ENCODE measurements at places on chromosomes 2 and 18.

DNA sequence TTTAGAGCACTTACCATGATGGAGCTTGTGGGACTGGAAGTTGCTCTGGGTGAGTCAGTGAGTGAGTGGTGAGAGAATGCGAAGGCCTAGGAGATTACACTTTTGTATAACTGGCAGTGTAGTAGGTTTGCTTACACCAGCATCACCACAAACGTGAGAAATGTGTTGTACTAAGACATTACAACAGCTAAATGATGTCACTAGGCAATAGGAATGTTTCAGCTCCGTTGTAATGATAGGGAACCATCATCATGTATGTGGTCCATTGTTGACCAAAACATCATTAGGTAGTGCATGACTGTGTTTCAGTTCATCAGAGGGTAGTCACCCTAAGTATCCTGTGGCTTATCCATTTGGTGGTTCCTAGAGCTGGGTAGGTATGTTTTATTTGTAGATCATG lies 11.9 kb downstream of the ZNF407 start:
- no peak for DNase-seq

DNA sequence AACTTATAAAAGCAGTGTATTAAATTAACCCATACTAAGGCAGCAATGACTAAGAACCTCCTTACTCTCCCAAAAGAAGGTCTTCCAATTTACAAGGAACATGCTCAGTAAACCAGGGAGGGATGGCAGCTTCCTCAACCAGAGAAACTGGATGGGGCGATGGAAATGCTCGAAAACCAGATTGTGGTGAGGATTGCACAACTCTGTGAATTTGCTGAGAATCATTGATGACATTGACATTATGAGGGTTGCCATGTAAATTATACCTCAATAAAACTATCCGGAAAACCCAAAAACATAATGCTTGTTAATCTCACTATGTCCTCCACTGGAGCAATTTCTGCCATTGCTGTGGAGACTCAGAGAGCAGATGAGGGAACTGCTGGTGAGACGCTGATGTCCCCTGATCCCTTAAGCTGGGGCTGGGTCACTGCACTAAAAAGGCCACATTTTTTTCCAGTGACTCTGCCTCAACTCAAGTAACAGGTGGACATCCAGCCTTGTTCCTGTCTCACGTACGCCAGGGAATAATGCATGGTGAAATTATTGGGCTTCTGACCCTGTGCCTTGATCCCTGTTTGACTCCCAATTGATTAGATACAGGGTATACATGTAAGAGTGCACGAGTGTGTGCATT lies 288.3 kb downstream of the CYP26B1 start:
- DNase-seq: no peak

DNA sequence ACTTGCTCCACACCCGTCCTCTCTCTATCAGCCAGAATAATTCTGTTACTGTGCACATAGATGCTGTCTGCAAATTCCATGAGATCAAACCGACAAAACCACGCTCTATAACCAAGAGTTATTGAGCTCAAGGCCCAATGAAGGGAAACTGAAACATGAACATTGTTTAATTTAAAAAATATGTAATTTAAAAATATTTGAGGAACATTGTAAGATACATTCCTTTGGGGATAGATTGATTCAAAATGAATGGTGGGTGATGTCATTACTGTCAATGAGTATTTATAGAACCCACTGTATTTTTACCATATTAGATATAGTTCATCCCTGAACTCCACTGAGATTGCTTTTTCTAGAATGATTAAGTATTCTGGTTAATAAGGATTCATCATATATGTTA lies 50.4 kb downstream of the NCKAP5 start:
- DNase-seq: no peak

DNA sequence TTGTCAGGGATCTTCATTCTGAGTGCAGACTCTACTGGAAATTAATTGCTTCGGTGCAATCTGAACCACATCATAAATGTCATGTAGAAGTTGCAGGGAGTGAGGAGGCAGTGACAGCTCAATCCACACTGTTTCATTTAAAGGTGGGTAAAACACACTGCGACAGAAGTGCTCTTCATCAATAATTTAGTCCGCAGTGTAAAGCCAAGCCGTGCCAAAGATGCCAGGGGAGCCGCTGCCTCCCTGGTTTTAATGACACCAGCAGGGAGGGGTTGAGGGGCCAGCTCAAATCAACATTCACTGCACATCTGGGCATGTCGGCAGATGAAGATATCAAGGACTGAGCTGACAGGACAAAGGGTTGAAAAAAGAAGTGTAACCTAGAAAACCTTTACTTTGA lies 305.7 kb upstream of the VRK2 start:
- no peak for DNase-seq

DNA sequence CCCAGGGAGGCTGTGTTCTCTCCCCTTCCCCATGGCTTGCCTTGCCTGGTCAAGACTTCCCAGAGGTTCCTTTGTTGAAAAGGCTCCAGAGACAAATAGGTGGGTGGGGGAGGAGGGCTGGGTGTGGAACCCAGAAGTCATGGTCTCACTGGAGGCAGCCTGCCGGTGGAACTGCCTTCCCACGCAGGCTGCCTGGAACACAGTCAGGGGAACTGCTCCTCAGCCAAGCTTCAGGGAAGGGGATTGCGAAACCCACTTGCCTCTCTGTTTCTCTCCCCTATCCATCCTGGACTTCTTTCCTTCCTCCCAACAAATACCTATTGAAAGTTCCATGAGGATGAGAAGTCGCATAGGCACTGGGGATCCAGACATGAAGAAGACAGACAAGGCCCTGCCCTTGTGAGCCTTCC lies 31.6 kb downstream of the MARCO start:
- no peak for DNase-seq

- no peak for DNase-seq
Measured at GRCh38 chr2:200747668-200748618, 63.8 kb upstream of the BZW1 start.

GRCh38 chr2:43537137-43537536 lies 58.7 kb downstream of the THADA start:
- no peak for DNase-seq

DNA sequence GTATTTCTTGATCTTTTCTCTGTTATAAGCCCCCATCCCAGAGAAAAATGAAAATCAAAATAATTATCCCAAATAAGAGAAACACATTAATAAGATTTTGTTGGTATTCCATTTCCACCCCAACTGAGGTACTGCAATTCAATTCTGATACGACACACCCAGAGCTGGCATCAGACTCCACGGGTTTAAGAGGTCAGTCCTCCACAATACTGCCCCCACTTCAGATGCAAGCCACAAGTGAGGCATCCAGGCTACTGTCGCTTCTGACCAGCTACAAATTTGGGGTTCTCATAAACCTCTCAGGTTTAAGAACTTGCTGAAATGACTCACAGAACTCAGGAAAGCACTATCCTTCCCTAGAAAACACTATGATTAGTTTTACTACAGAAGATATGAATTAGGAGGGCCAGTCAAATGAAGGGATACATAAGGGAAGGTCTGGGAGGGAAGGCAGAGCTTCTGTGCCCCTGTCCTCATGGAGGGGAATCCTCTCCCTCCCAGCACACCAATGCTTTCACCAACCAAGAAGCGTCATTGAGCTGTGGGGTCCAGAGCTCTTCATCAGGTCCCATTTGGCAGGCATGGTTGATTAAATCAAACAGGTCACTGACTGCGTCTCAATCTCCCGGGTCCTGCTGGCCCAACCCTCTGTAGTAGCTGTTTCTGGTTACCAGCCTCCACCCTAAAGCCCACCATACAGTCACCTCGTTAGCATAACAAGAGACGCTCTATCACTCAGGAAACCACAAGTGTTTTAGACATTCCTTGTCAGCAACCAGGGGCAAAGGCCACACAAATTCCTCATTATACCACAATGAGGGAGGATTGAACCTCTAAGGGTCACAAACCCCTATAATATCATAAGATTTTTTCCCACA lies 46.2 kb downstream of the IWS1 start:
- DNase-seq: no peak

GRCh38 chr2:235390108-235390815 lies 103.6 kb upstream of the AGAP1 start:
- no peak for DNase-seq

DNA sequence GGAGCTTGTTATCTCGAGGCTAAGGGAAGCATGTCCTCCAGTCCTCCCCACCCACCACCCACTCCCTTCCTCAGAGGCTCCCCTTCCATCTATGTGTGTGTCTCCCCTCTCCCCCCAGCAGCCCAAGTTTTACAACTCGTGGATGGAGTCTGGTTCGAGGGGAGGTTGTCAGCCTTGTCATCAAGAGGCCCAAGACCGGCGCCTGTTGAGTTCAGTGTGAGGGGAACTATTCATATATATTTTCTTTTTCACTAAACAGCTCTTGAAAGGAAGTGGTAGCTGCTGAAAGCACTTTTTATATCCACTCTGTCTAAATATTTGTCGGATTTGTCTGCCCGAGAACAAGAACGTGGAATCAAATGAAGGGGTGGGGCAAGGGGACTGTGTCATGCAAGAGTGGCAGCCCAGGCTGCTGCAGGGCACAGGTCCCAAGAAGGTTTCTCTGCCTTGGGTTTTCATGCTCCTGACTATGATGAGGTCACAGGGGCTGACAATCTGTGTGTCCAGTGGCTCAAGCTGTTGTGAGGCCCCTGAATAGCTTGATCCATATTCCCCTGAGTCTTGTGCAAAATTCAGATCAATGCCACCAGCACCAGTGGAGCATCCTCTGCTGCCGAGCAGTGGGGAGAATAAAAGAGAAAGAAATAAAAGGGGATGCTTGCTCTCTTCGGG lies 35.0 kb downstream of the NRP2 start:
- DNase-seq: no peak
